Activated T-helper 17 cell treated with anti-CD3 and anti-CD28 coated beads, Interleukin-2, amount 50 U/mL, for 72 hours (primary cell): ENCODE measurements at places on chromosomes 16 and 17. TPM values are rescaled to one million over a fixed set of nuclear protein-coding genes. Genes with fewer than 3 reads are reported as not detected.

Gene TBC1D3
- not detected for total RNA-seq

Gene CCL4
- total RNA-seq: 73.9 TPM

Gene SKA2
- total RNA-seq: 58.3 TPM

- no peak for ATAC-seq
Observed at GRCh38 chr17:15377200-15377599, 35.8 kb upstream of the TEKT3 start.

- peak; percentile 60 for ATAC-seq
Observed at GRCh38 chr17:50114849-50115357, 15.1 kb downstream of the SAMD14 start.

Gene FZD2
- not detected for total RNA-seq

- ATAC-seq: no peak
Observed at GRCh38 chr17:81135505-81136278, 29.6 kb upstream of the PVALEF start.

DNA sequence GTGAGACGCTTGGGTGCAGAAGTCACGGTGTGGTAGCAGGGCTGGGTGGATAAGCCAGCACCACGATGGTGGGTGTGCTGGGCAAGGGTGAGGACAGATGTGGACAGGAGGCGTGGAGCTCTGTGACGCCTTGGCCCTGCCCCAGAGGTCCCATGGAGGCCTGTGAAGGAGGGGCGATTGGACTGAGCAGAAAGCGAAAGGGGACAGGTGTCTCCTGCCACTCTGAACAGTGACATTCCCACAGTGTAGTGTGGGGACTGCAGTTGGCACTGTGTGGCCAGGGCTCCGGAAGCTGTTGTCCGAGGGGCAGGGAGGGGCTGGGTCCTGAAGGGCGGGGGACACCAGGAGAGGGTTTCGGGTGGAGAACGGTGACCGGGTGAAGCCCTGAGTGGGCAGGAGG lies 7.3 kb downstream of the TBC1D24 start:
- ATAC-seq: no peak

DNA sequence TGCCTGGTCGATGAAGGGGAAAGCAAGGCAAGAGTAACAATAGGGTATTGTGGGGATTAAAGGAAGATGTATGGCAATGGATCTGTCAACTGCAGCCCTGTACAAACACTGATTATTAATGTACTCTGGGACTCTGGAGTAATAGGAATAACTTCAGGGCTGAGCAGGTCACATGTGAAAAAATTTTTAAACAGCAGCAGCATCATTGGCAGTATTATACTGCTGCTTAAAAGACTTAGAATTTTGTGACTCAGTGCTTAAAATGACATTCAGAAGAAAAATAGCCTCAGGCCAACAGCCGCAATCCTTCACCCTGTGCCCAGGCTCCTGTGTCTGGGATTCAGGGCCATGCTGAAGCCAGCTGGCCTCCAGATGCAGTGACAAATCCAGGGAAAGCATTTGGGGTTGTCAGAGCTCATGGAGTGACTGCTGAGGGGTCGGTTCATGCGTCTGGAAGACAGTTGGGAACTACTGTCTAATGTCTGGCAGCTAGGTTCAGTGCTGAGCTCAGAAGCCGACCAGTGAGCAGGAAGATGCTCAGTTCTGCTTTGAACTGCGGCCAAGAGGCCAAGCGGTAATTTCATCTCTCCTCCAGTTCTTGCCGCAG lies 22.2 kb downstream of the TEX2 start:
- no peak for ATAC-seq

Gene TBC1D3E
- total RNA-seq: not detected

Gene HBZ
- not detected for total RNA-seq

- ATAC-seq: no peak
Observed at GRCh38 chr17:47254403-47254943, 846 bp downstream of the ITGB3 start.

- ATAC-seq: no peak
Observed at GRCh38 chr16:1094124-1094479, 1.9 kb downstream of the C1QTNF8 start.

Gene CCL16
- total RNA-seq: not detected

Gene BICDL2
- 1.1 TPM for total RNA-seq

Gene CDR2
- total RNA-seq: 26.3 TPM

Gene RAMP2
- not detected for total RNA-seq

- ATAC-seq: no peak
Observed at GRCh38 chr16:23290189-23291062, 11.7 kb upstream of the SCNN1B start.

DNA sequence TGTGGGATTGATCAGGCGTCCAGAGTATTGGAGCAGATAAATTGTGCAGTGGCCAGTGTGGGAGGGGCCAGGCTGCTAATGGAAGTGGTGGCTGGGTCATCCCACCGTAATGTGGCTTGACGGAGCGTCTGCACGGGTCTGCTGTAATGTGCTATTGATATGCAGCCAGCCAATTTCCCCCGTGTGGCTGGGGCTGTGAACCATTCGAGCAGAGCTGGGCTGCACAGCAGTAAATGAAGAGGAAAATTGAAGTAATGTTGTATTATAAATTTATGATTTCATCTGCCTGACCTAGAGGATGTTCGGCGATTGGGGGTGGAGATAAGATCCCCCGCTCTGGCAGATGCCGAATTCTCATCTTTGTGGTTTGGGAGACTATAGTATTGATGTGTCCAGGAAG lies 121.5 kb downstream of the CCDC182 start:
- no peak for ATAC-seq

- ATAC-seq: no peak
Observed at GRCh38 chr17:55224746-55225145, 40.0 kb upstream of the HLF start.

- no peak for ATAC-seq
Observed at GRCh38 chr16:4511441-4512082, 27.0 kb downstream of the CDIP1 start.

GRCh38 chr16:55515111-55515510 lies 6.2 kb downstream of the LPCAT2 start:
- ATAC-seq: no peak

- no peak for ATAC-seq
Observed at GRCh38 chr16:87921236-87921773, 15.0 kb downstream of the CA5A start.

Gene PRSS36
- total RNA-seq: 1.1 TPM

Gene USP32
- 42.2 TPM for total RNA-seq

GRCh38 chr17:41799366-41799765 lies 12.4 kb downstream of the P3H4 start:
- no peak for ATAC-seq
